ENCODE measurements at places on chromosomes 2 and 18.

GRCh38 chr2:168999668-169000213, 31.4 kb downstream of the ABCB11 start:
- DNase-seq, result no peak

DNA sequence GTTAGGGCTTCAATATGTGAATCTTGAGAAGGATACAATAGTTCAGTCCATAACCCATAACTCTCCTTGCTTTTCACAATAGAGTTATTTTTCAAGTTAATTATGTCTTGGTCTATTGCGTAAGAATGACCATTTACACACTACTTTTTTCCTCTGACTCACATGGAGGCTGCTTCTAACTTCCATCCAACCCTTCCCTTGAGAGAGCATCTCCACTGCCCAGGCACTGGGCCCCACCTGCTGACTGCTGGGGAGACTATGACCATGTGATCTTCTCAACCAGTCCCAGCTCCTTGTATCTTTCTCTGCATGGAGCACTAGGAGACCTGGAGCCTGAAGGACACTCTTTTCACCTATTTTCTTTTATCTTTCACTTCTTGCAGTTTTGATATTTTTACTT, 251.5 kb downstream of the GPD2 start:
- peak; percentile 24 for DNase-seq

DNA sequence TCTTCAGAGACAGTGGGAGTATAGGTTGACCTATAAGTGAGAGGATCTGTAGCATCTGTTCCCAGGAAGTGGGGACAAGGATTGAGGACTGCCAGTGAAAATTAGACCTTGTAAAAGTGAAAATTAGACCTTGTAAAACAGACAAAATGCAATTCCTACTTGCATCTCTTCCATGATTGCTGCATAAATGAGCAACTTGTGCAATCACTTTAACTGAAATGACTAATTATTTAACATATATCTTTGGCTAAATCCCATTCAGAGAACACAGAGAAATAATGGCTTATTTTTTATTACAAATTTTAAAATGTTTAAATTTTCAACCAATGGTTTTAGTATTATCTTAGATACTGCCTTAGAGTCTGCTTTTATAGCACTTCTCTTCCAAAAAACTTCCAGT, 67.2 kb upstream of the NABP1 start:
- no peak for DNase-seq

GRCh38 chr2:21781962-21782361, 658.2 kb downstream of the TDRD15 start:
- no peak for DNase-seq

- no peak for DNase-seq
Observed at GRCh38 chr18:27762054-27762453, 414.9 kb downstream of the CDH2 start.

GRCh38 chr18:12516049-12516630, 108.4 kb downstream of the PRELID3A start:
- DNase-seq, result peak; percentile 55

GRCh38 chr18:38421872-38422615, 856.4 kb upstream of the CELF4 start:
- no peak for DNase-seq

- no peak for DNase-seq
Observed at GRCh38 chr2:147424766-147425165, 420.1 kb upstream of the ACVR2A start.

DNA sequence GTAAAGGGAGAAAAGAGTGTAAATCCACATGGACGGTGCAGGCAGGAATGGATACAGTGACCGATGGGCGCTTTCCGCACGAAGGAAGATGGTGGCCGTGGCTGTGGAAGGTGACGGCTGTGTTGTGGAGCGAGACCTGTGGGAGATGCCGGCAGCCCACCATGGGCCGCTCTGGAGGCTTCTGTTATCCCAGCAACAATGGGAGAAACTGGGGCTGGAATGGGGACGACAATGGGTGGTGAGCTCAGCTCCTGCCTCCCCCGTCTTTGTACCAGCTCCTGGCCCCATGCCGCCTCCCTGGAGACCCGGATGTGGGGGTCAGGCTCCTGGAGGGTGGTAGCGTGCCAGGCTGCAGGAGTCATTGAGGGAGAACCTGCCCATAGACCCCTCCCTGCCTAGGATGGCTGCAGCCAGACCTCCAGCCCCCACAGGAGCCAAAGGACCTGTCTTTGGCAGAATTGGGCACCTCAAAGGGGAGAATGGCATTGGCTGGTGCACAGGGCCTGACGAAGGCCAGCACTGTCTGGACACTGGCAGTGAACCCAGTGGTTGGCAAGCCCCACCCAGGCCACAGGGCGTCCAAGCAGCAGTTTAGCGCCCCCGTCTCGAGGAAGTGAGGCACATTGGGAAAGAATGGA, 72.6 kb downstream of the SLC66A2 start:
- DNase-seq, result no peak

- DNase-seq, result no peak
Observed at GRCh38 chr2:68103030-68103708, 40.4 kb upstream of the C1D start.

- DNase-seq, result no peak
Observed at GRCh38 chr18:424071-424661, 76.3 kb downstream of the COLEC12 start.

Data from OCI-M1 (cell line).